Right lobe of liver (tissue), 6 donors: ENCODE measurements at places on chromosomes 2 and 18. TPM values are rescaled to one million over a fixed set of nuclear protein-coding genes. Genes with fewer than 3 reads are reported as not detected.

Gene LOXHD1
- not detected for total RNA-seq

Gene GALR1
- total RNA-seq = not detected

DNA sequence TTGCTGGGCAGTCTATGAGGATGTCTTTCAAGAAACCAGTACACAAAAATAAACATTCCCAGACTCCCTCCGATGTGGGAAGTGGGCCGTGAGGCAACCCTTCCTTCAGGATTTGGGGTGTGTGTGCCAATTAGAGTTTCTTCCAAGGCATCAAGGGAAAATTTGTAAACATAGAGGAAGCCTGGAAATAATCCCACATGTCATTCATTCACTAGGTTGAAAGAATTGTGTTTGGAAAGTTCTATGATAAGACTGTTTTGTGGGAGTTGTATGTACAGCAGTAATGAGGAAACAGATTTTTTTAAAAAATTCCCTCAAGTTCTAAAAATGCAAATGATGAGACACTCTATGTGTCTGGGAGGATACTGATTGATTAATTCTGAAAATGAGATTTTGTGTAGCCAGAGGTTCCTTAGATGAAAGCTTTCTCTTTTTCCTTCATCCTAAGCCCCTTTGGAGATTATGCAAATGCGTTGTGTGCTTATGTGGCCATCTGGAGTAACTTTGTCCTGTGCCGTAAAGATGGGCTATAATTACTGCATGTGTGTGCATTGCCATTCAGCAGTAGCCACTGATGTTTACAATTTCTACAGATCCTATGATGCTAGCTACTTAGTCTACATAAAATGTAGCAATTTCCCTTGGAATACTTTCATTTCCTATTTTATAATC lies 107.8 kb upstream of the TPO start:
- H3K4me3 ChIP-seq = no peak overlapping the region
- no peaks in the 10 kb centered on the region for H3K36me3 ChIP-seq
- H3K4me1 ChIP-seq = no peaks in the 10 kb centered on the region
- DNase-seq = no peak
- no peaks in the 10 kb centered on the region for H3K27me3 ChIP-seq

- H3K27ac ChIP-seq = no peak overlapping the region
- no peak for DNase-seq
- no peaks in the 10 kb centered on the region for H3K27me3 ChIP-seq
- no peaks in the 10 kb centered on the region for H3K4me1 ChIP-seq
These were observed 24.3 kb downstream of the TMEM247 start for GRCh38 chr2:46503686-46504085.

DNA sequence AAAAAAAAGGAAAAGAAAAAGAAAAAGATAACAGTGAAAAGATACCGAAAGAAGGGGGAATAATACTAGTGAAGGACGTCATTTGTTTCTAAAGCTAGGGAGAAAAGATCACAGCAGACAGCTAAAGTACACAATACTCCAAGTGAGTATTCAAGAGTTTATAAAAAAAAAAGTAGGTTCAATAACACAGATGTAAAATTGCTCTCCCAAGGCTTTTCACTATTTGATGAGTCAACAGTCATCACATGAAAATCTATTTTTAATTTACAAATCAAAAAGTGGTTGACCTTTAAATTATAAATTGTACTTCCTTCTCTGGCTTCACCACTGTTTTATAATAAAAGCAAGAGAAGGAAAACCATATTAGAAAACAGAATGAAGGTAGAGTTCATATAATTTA lies 144.0 kb downstream of the ZRANB3 start:
- H3K4me1 ChIP-seq = no peaks in the 10 kb centered on the region
- no peaks in the 10 kb centered on the region for H3K27me3 ChIP-seq
- no peaks in the 10 kb centered on the region for H3K36me3 ChIP-seq
- H3K4me3 ChIP-seq = no peak overlapping the region
- no peak overlapping the region for H3K27ac ChIP-seq

DNA sequence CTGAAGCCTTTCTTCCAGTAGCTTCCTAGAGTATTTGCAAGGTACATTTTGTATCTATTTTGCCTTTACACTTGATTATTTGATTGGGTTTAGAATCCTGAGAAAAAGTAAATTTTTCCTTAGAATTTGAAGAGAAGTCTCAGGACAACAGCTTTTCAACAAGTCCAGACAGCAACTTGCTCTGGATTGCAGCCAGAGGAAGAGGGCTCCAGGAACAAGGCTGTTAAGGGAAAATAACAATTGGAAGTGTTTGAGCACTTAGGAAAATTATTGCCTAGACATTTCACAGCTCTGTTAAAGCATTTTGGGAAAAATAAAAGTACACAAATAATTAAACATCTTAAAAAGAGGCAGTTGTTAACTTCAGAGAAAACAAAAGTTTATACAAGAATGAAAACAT lies 58.3 kb upstream of the RAPGEF4 start:
- no peak overlapping the region for H3K27ac ChIP-seq
- no peak overlapping the region for H3K4me3 ChIP-seq
- no peaks in the 10 kb centered on the region for H3K4me1 ChIP-seq
- H3K36me3 ChIP-seq = no peaks in the 10 kb centered on the region
- H3K27me3 ChIP-seq = no peaks in the 10 kb centered on the region

- H3K27ac ChIP-seq = peak overlapping the region; percentile 74
- no peaks in the 10 kb centered on the region for H3K36me3 ChIP-seq
- H3K4me1 ChIP-seq = no peaks in the 10 kb centered on the region
- H3K4me3 ChIP-seq = peak overlapping the region; percentile 71
- no peaks in the 10 kb centered on the region for H3K27me3 ChIP-seq
- DNase-seq = no peak
These were observed 1.6 kb downstream of the SH3BP4 start for GRCh38 chr2:234953116-234954031.

DNA sequence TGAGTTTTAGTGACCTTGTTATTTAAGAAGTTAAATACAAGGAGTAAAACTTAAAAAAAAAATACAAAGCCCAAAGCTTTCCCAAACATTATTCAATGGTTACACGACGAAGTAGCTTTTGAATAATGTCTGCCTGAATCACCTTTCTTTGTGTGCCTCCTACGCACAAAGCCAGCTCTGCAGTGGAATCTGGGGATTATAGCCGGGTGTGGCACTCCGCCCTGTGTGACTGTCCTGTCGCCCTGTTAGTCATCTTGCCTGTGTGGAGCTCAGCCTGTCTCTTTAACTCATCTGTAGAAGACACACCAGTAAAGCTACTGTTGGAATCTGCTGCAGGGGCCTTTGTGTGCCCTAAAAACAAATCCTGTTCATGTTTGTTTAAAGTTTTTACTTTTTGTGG lies 79.4 kb upstream of the TCF7L1 start:
- no peaks in the 10 kb centered on the region for H3K4me1 ChIP-seq
- peaks cover 6% of the 10 kb centered on the region for H3K36me3 ChIP-seq
- no peak overlapping the region for H3K27ac ChIP-seq
- no peaks in the 10 kb centered on the region for H3K27me3 ChIP-seq
- DNase-seq = no peak
- H3K4me3 ChIP-seq = no peak overlapping the region

DNA sequence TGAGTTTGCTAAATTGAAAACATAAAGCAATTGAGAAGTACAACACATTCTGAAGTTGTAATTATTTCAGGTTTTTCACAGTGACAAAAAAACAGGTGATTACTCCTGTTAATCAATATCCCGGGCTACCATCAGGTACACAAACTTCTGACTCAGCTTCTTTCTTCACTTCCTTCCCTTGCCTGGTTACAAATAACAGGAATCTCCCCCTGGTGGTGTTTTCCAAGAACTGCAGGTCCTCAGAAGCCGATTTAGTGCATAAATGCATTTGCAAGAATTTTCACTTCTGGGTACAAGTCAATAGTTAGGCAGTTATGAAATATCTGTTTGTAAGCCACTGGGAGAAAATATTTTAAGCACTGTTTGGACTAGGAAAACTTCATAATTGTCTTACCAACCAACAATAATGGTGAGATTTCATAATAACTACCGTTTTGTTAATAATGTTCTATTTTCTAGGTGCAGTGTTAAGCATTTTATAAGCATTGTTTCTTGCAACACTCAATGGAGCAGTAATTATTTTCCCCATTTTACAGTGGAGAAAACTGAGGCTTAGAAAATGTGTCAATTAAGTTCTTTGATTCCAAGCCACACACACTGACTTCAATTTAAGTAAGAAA lies 12.4 kb upstream of the GMCL1 start:
- H3K4me1 ChIP-seq = no peaks in the 10 kb centered on the region
- H3K27me3 ChIP-seq = no peaks in the 10 kb centered on the region
- peaks cover 5% of the 10 kb centered on the region for H3K36me3 ChIP-seq

GRCh38 chr2:42777883-42778805 lies 14.2 kb upstream of the OXER1 start:
- H3K4me1 ChIP-seq = peaks cover 2% of the 10 kb centered on the region
- H3K27ac ChIP-seq = no peak overlapping the region
- peaks cover 21% of the 10 kb centered on the region for H3K36me3 ChIP-seq
- H3K27me3 ChIP-seq = no peaks in the 10 kb centered on the region
- no peak overlapping the region for H3K4me3 ChIP-seq

- H3K27me3 ChIP-seq = no peaks in the 10 kb centered on the region
- no peaks in the 10 kb centered on the region for H3K36me3 ChIP-seq
- no peak for DNase-seq
These were observed 528.6 kb downstream of the ZNF516 start for GRCh38 chr18:75966431-75966830.

DNA sequence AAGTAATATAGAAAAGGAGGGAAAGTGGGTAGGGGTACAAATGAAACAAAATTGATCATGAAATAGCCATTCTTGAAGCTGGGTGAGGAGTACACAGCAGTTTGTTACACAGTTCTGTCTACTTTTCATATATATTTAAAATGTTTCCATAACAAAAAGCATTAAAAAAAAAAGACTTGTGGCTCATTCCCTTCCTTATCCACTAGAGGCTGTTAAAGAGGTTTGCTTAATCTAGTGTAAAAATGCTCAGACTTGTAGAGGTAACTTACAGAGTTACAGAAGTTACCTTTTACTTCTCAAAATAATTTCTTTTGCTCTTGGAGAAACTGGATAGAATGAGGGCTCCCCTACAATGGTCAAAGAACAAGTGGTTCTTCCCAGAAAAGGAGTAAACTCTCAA lies 8.1 kb upstream of the WIPF1 start:
- no peaks in the 10 kb centered on the region for H3K27me3 ChIP-seq
- DNase-seq = no peak
- H3K36me3 ChIP-seq = no peaks in the 10 kb centered on the region
- H3K4me1 ChIP-seq = no peaks in the 10 kb centered on the region

DNA sequence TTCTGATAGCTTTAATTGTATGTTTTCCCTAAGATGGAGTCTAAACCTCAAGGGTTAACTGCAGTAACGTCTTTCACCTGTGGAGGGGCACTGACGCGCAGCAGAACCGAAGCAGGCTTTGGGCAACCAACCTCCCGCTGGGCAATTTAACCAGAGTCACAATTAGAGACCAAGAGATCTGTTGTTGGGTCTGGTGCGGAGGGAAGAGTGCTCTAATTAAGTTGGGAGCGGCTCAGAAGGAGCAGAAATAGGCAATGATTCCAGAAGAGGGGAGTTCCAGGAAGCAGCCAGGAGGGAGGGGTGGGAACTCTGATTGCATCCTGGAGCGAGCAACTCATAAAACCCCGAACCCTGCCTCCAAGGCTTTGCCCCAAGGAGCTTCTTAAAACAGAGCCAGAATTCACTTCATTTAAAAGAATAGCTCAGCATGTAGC lies 245.8 kb downstream of the PAX3 start:
- DNase-seq = no peak
- H3K4me3 ChIP-seq = no peak overlapping the region
- no peaks in the 10 kb centered on the region for H3K4me1 ChIP-seq
- H3K27ac ChIP-seq = no peak overlapping the region
- H3K36me3 ChIP-seq = no peaks in the 10 kb centered on the region

GRCh38 chr18:23336101-23336500 lies 117.0 kb upstream of the RIOK3 start:
- H3K27me3 ChIP-seq = no peaks in the 10 kb centered on the region
- H3K27ac ChIP-seq = no peak overlapping the region
- H3K4me1 ChIP-seq = no peaks in the 10 kb centered on the region
- no peaks in the 10 kb centered on the region for H3K36me3 ChIP-seq
- no peak overlapping the region for H3K4me3 ChIP-seq

- no peak overlapping the region for H3K4me3 ChIP-seq
- H3K4me1 ChIP-seq = no peaks in the 10 kb centered on the region
- H3K36me3 ChIP-seq = no peaks in the 10 kb centered on the region
- DNase-seq = no peak
- no peaks in the 10 kb centered on the region for H3K27me3 ChIP-seq
These were observed 11.2 kb upstream of the STAT1 start for GRCh38 chr2:191025135-191025534.

DNA sequence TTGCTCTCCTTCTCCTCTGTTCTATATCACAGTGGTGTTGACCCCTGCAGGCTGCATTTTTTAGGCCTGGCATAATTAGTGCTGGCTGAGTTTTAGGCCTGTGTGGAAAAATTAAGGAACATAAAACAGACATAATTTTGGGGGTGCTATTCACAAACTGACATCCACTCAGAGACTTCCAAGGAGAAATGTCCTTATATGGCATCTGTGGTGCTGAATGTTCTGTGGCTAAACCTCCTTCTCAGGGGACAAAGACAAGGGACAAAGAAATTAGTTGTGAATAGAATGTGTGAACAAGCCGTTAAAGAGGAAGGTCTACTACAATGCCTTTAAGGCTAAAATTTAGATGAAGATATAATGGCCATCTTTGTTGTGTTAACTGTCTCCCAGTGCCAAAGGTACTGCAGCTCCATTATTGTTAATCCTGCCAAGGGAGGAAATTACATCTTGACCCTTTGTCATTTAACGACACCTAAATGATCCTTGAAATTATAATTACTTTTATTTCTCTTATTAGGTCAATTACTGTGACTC lies 870.0 kb upstream of the CHAC2 start:
- H3K4me1 ChIP-seq = no peaks in the 10 kb centered on the region
- no peaks in the 10 kb centered on the region for H3K27me3 ChIP-seq
- no peak for DNase-seq
- no peaks in the 10 kb centered on the region for H3K36me3 ChIP-seq
- H3K4me3 ChIP-seq = no peak overlapping the region

GRCh38 chr2:235851828-235852525 lies 316.2 kb downstream of the GBX2 start:
- no peak overlapping the region for H3K27ac ChIP-seq
- H3K4me1 ChIP-seq = no peaks in the 10 kb centered on the region
- no peak for DNase-seq
- H3K4me3 ChIP-seq = no peak overlapping the region
- no peaks in the 10 kb centered on the region for H3K36me3 ChIP-seq

- no peak within 1 kb of the TSS for H3K4me3 ChIP-seq
- no peak within 1 kb of the TSS for H3K27ac ChIP-seq
- H3K27me3 ChIP-seq = peaks cover 20% of the 10 kb centered on the region
- no peaks in the 10 kb centered on the region for H3K36me3 ChIP-seq
- DNase-seq = peak; percentile 63
These were observed at the start of gene CNTNAP5 for GRCh38 chr2:124025171-124025580. Gene CNTNAP5, plus strand, starts transcription at chr2:124025287. Its CDS starts 364 bp downstream, at chr2:124025651.

DNA sequence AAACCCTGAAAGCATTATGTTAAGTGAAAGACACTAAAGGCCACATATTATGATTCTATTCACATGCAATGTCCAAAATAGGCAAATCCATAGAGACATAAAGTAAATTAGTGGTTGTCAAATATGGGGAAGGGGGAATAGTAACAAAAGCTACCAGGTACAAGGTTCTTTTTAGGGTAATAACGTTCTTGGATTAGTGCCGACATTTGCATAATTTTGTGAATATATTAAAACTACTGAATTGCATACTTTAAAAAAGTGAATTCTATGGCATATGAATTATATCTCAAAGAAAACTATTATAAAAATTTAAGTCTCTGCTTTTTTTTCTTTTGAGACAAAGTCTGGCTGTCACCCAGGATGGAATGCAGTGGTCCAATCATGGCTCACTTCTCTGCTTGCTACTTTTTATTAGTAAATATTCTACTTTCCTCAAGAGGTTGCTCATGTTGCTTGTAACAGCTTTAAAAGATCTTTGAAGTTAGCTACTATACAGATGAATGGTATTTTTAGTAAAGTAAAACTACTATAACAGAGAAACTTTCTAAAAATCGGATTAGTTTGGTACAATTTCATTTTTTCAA lies 2.5 kb downstream of the SESTD1 start:
- DNase-seq = no peak
- H3K4me1 ChIP-seq = no peaks in the 10 kb centered on the region
- H3K36me3 ChIP-seq = no peaks in the 10 kb centered on the region
- no peak overlapping the region for H3K4me3 ChIP-seq
- H3K27me3 ChIP-seq = no peaks in the 10 kb centered on the region
